ENCODE measurements at places on chromosomes 6 and 20.
A peak's percentile ranks its signal among the peaks of the same experiment; 100 is the strongest.

DNA sequence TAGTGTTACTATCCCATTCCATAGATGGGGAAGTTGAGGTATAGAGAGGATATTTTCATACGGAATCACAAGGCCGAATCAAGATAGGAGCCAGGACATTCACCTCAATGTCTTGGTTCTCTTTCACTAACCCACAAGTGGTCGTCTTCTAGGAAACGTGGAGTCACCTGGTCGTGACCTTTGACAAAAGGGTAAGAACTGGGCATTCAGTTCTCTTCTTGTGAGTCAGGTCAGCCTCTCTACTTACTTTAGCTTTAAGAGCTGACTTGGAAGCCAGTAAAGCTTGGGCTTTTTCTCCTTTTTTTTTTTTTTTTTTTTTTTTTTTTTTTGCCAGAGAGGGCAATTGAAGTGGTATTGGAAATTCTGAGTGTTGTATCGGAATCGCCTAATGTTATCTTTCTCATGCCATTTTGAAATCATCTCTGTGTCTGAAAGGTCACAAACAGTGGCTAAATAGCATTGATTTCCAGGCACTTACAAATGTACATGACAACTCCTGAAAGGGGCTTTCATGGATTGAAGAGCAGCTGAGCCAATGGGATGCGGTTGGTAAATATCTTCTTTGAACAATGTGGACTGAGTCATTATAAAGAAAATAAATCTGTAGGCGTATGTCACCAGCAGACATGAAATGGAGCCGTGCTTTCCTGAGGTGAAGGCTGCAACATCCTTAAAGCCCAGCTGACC lies 356.9 kb downstream of the KIF16B start:
- no peak for DNase-seq

DNA sequence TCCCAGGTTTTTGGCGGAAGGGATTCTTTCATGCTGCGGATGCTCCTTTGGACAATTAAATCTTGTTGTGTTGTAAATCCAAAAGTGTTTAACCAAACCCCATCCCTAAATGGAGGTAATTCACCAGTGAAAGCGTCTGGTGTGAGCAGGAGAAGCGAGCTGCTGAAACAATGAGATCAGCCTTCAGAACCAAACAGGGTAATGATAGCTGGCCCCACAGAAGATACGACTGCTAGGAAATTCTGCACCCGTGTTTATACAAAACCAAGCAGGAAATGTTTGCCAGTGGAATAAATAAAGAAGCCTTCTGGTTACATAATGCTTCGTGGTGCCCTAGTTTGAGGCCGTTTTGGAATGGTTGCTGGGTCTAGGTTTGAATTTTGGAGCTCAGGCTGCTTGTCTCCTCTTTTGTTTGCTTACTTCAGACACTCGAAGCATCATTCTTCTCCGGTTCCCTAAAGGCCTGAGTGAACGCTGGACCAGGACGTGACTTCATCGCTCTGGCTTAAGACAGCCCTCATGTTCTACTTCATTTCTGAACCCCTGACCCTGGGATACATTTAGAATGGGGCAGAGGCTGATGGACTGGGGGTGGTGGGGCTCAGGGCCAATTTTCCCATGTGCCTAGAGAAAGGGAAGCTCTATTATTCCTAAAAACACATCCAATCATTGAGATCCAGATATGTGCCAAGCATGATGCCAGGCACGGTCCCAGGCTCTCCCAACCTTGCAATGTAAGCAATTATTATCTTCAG lies 61.6 kb upstream of the JAG1 start:
- DNase-seq, result no peak

DNA sequence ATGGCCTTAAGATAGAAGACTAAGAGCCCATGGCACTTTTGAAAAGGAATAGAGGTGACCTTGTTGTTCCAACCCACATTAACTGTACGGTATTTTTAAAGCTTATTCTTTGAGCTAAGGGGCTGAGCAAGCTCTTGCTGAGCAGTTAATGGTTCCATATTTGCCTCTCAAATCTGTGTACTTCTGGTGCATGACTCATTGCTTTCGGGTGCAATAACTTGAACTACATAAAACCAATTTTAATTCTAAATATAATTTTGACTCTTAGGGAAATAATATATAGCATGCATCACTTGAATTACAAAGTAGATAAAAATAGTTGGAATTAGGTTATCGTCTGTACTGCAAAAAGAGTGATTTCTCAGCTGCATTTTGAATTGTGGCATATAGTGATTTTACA lies 348.1 kb upstream of the CITED2 start:
- DNase-seq, result no peak

- no peak for DNase-seq
Observed at GRCh38 chr20:35618263-35619131, 2.9 kb downstream of the SPAG4 start.

DNA sequence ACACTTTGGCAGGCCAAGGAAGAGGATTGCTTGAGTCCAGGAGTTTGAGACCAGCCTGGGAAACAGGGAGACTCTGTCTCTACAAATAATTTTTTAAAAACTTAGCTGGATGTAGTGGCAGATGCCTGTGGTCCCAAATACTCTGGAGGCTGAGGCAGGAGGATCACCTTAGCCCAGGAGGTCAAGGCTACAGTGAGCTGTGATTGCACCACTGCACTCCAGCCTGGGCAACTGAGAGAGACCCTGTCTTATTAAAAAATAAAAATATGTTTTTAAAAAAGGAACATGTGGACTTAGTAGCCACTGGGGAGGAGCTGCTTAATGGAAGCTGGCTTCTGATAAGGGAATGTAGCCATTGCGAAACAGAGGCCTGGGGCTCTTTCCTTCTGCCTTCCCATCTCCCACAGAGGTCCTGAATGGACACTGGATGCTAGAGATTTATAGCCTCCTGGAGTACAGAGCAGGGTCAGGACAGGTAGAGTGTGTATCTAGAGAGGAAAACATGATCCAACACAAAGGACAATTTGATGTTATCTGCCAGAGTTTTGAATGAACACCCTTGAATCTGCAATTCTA lies 21.7 kb upstream of the GMNN start:
- no peak for DNase-seq

GRCh38 chr20:4190792-4191519 lies 175.6 kb upstream of the RNF24 start:
- DNase-seq, result no peak

- DNase-seq, result no peak
Observed at GRCh38 chr20:15700147-15700765, 873.0 kb downstream of the KIF16B start.

GRCh38 chr20:58635279-58635665 lies 15.8 kb upstream of the STX16 start:
- DNase-seq, result no peak

DNA sequence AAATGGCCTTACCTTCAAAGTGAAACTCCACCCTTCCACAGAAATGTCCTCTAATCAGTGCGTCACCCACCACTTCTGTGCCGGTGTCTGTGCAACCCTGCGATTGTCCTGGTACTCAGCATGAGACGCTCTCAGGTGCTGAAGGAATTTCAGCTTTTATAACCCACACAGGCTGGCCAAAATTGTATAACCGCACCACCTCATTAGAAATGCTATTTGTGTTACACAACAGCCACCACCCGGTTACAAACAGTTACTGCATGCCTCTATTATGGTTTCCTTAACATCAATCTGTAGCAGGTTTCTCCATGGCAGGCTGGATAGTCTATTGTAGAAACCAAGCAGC lies 51.5 kb downstream of the SLC23A2 start:
- no peak for DNase-seq

DNA sequence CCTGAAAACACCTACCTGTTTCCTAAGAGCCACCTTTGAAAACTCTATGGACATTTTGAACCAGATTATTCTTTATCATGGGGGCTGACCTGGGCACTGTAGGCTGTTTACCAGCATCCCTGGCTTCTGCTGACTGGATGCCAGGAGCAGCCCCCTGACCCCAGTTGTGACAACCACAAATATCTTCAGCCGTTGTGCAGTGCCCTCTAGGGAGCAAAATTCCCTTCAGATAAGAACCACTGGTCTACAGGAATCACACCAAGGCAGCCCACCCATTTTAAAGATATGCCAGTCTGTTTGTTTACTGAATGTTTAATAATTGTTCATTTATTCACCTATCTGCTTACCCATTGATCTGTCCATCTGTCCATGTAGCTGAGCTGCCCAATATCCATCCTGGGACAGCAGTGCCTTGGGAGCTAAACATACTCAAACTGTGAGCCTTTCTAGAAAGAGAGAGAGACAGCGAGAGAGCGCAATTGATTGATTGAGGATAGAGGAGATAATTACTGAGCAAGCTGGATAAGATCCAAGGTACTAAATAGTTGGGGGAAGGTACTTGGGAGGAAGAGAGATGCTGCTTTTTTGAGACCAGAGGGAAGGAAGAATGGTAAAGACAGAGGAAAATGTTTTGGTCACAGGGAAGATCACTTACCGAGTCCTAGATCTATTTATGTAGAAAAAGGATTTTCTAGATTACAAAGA lies 276.8 kb downstream of the NRN1 start:
- no peak for DNase-seq

DNA sequence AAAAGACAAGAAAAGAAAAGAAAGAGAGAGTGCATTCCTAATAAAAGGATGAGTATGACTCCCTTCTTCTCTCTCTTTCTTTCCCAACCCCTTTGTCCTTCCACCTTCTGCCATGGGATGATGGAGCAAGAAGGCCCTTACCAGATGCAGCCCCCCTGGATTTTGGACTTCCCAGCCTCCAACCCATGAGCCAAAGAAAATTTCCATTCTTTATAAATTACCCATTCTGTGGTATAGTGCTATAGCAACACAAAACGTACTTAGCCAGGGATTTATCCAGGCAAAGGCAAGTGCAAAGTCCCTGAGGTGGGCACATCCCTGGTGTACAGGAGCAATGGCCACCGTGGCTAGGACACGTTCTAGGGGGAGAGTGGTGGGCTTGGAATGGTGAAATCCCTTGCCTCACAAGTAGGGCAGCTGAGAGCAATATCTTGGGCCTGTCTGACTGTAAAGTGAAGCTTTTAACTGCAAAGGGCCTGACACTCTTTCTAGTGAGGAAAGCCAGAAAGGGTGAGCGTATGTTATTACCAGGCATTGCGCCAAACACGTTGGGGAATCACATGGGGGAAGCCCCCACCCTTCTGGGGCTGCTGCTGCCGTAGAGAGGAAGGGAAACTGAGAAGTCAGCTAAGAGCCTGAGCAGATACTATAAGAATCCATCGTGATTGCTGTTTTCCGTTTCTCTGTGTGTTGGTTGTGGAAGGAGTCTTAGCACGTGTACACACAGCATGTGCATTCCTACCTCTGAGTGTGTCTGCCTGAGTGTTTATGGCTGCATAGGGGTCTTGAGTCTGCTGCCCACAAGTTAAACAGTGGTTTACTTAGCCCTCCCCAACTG lies 50.7 kb upstream of the SIRPA start:
- peak; percentile 44 for DNase-seq

DNA sequence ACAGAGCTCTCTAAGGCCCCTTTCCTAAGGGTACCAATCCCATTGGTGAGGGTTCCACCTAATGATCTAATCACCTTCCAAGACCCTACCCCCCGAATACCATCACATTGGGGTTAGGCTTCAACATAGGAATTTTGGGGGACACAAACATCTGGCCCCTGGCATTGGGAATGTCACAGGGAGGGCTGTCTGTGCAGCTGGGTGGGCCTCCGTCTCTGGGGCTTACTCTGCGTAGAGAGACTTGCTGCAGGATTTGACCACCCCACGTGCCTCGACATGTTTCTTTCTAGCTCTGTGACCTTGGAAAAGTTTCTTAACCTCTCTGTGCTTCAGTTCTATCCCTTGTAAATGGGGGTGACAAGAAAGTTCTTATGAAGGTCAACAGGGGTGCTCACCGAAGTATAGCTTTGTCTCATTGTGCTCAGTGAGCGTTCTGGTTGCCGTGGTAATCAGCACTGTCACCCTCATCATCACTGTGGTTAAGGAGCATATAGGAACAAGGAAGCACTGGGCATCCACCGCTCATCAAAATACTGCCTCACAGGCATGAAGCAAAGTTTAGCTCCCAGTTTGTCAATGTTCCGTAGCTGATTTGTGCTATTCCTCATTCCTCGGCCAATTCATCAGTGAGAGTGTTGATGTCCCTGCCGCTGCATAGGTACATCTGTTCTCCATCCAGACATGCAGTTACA lies 152.8 kb downstream of the SYCP2 start:
- DNase-seq, result no peak

DNA sequence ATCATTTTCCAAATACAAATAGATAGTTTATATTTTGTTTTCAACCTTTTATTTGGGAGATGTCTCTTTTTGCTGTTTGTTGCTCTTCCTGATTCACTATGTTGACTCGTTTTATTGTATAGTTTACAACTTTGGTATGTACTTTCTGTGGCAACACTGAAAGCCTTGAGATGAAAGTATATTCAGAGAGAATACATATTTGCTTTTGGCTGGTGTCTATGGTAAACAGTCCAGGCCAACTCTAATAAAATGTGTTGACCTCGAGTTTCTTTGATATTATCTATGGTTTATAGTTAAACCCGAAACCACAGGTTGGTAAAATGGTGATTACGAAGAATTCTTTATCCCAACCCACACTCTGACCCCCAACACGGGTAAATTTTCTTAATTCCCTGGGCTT lies 919.6 kb upstream of the MAP3K7 start:
- DNase-seq, result no peak

GRCh38 chr6:127841811-127842210 lies 59.0 kb downstream of the THEMIS start:
- no peak for DNase-seq

- DNase-seq, result peak; percentile 61
Observed at GRCh38 chr6:11094411-11094851, 797 bp downstream of the SMIM13 start.

DNA sequence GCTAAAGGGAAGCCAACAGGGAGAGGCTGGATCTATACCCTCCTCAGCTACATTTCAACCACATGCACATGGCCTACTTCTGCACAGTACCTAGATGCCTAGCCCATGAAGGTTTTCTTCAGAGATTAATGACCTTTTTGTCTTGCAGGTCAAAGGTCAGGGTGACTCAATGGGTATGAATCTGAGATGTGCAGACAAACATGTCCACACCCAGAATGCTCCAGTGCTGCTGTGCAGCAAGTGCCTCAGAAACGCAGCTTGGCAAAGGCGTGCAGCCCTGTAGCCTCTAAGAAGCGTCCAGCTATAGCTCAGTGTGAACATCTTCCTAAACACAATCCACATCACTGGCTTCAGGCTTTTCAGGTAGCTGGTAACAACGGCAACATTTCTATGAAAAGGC lies 24.4 kb downstream of the MAP1LC3A start:
- DNase-seq, result no peak

GRCh38 chr6:112331306-112331705 lies 15.8 kb upstream of the RFPL4B start:
- no peak for DNase-seq

GRCh38 chr20:16947479-16947878 lies 199.3 kb downstream of the OTOR start:
- no peak for DNase-seq

GRCh38 chr6:21478883-21479539 lies 114.5 kb upstream of the SOX4 start:
- no peak for DNase-seq
